Activated T-helper 1 cell treated with Interleukin-2 at 50 U/mL for 16 hours (primary cell): ENCODE measurements at places on chromosomes 11 and 22.
A peak's percentile ranks its signal among the peaks of the same experiment; 100 is the strongest.

DNA sequence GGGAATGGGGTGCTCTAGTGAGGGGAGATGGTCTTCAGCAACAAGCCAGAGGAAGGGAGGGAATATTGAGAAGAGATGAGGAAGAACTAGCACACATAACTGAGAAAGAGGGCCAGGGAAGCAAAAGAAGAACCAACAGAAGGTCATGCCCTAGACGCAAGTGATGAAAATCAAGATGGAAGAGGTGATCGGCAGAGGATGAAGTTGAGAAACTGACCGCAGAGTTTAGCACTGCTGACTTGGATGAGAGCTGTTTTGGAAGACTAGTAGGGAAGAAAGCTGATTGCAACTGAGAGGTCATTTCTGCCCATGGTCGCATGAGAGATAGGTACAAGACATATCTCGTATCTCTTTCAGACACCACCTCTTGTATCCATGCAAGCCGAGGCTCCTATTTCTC lies 2.9 kb downstream of the SPINDOC start:
- no peak for DNase-seq

GRCh38 chr11:86949995-86950660 lies 5.1 kb downstream of the FZD4 start:
- DNase-seq: no peak

DNA sequence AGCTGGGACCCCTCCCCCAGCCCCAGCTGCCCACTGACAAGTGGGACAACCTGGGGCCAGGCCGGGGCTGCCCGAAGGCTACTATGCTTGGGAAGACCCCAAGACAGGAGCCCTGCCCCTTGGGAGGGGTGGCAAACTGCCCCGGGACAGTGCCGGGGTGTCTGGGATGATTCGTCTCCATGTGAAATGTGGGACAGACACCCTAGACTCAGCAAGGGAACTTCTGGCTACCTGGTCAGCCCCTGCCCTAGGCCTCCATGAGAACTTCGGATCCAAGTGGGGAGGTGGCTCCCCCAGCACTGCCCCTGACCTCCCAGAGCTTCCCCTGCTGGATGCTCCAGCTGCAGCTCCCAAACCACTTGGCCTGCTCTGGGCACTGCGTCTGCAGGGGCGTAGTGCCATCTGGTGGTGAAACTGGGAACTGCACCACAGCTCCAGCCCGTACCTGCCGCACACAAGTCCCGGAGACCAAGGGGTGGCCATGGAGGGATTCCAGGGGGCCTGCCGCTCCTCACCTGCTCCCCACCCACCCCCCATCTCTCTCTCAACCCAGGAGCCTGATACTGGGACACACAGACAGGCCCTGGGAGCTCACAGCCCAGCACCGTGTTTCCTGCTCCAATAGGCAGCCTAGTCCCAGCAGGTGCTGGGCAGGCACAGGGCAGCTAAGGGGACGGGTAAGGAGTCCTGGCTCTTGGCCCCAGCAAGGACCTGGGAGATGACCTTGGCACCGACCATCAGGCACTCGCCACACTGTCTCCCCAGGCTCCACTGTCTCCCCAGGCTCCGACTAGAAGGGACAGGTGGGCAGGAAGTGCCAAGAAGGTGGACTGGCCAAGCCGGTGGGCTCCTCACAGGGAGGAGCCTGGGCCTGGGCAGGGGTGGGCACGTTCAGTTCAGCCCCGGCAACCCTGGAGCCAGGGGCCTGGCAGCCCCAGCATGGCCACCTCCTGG lies 194.1 kb downstream of the IGLL1 start:
- DNase-seq: peak; percentile 65

DNA sequence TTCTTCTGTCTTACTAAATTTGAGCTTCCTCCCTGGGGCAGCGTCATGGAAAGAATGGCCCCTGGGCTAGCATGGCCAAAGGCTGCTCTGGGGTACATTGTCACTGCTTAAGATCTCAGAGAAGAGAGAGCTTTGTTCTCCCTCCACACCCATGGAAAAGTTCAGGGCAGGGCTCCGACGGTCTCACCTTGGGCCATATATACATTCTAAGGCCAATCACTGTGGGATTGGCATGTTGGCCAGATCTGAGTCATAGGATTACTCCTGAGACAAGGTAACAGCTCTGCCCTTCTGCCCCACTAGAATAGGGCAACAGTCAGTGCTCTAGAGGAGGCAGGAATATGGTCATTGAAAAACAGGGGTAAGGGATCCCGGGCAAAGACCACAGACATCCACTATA lies 56.2 kb downstream of the BUD13 start:
- DNase-seq: no peak

- no peak for DNase-seq
Observed at GRCh38 chr11:42043312-42043711, 583.9 kb upstream of the LRRC4C start.

DNA sequence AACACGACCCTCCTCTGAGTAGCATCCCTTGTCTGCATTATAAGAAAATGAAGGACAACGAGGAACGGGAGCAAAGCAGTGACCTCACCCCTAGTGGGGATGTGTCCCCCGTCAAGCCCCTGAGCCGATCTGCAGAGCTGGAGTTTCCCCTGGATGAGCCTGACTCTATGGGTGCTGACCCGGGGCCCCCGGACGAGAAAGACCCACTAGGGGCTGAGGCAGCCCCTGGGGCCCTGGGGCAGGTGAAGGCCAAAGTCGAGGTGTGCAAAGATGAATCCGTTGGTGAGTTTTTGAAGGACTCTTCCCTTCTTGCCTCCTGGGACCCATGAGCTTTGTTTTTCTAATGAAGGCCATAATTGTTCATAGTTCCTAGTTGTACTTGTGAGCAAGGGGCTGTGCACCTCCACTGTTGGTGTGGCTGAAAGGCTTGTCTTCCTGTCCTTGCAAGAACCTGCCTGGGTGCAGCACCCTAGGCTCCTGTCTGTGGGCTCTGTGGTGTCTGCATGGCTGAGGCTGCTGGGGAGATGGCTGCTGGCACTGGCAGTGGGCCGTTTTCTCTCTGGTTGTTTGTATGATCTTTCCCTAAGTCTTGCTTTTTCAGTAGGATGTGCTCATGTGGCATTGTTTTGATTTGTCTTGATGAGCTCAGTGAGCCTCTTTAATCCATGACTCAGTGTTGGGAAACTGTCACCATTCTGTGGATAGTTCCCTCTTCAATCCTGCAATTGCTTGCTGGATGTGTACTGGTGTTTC lies 10.1 kb downstream of the DGCR8 start:
- DNase-seq: no peak

- no peak for DNase-seq
Observed at GRCh38 chr22:29821291-29822016, 16.6 kb downstream of the ASCC2 start.

DNA sequence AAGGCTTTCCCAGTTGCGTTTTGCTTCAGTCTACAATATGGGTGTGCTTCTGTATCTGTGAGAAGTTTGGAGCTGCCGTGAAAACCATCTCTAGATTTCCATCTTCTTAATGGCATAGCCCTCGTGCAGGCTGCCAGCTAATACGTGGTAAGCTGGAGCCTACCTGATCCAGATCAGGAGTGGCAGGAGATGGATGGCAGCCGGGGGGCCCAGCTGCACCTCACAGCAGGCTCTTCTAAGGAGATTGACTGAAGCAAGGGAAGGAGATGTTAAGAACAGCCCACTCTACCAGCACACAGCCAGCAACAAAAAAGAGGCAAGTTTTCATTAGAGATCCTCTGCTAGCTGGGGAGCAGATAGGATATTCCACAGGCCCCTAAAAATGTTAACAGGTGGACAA lies 115.5 kb downstream of the MSANTD4 start:
- DNase-seq: no peak

DNA sequence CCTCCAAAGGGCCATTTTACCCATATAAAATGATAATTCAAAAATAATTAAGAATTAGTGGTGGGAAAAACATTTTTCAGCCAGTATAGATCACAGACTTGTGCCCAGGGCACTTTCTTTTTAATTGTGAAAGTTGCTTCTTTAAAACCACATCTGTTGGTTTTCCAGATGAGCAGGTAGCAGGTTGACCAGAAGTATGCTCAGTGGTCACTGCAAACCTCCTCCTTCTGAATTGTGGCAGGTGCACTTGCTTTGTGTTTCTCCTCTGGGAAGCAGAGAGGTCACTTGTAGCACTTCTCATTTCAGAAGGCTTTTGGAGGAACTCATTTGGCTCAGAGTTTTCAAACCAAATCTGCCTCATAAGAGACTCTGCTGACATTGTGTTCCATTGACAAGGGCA lies 24.6 kb upstream of the CWF19L2 start:
- DNase-seq: no peak

GRCh38 chr11:28797536-28797935 lies 689.3 kb downstream of the METTL15 start:
- no peak for DNase-seq

GRCh38 chr11:61472282-61472681 lies 36.3 kb upstream of the LRRC10B start:
- no peak for DNase-seq

DNA sequence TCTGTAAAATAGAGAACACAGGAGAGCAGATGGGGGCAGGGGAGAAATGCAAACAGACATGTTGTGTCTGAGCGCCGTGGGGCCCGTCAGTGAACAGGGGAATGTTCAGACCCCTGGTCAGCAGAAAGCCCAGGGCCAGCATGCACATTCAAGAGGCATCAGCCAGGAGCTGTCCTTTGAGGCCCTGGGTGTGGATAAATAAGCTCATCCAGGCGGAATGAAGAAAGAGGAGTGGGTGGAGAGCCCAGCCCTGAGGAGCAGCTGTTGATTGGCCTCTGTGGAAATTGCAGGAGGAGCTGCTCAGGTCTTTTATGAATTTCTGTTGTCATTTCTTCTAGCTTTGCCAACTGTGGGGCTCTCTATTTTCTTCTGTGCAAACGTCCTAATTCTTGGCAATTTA lies 49.7 kb upstream of the CECR2 start:
- DNase-seq: no peak

GRCh38 chr11:78344676-78345075 lies 72.9 kb downstream of the GAB2 start:
- DNase-seq: no peak

DNA sequence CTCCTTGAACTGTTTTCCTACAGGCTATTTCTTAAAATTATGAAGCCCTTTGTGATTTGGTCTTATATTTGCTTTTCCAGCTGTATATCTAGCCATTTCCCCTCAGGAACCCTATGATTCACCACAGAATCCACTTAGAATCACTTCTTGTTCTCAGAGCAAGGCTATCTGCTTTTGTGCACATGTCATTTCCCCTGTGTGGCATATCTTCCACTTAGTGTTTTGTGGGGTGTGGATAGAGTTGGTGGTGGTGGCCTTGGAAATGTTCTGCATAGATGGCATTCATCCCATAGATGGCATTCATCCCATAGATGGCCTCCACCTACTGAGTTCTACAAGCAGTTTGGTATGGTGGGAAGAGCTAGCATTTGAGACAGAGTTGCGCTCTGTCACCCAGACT lies 44.7 kb downstream of the SWAP70 start:
- DNase-seq: no peak
